Neural progenitor cell (in vitro differentiated cells): ENCODE measurements at places on chromosomes 5 and 9. TPM values are rescaled to one million over a fixed set of nuclear protein-coding genes. Genes with fewer than 3 reads are reported as not detected.

GRCh38 chr9:127612939-127613582, 984 bp downstream of the STXBP1 start:
- DNase-seq, result peak; percentile 72

DNA sequence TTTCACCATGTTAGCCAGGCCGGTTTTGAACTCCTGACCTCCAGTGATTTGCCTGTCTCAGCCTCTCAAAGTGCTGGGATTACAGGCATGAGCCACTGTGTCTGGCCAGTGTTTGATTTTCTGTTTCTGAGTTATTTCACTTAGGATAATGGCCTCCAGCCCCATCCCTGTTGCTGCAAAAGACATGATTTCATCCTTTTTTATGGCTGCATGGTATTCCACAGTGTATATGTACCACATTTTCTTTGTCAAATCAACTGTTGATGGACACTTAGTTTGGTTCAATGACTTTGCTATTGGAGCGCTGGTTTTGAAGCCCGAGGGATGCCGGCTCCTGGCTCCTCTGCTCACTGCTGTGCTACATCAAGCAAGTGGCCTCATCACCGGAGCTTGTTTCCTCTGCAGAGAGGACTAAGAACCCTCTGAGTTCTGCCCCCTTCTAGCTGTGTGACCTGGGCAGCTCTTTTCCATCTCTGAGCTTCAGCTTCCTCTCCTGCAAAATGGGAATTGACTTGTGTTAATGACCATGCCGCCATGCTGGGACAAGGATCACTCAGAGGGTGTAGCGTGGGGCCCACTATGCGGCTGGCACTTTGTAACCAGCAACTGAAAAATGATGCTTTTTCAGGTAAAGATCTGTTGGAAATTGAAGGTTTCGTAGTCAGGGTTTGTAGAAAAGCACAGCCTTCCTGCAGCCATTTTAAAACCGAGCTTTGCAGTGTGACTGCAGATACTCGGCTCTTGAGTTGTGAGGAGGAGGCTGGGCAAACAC, 4.6 kb upstream of the NEURL1B start:
- no peak for DNase-seq

DNA sequence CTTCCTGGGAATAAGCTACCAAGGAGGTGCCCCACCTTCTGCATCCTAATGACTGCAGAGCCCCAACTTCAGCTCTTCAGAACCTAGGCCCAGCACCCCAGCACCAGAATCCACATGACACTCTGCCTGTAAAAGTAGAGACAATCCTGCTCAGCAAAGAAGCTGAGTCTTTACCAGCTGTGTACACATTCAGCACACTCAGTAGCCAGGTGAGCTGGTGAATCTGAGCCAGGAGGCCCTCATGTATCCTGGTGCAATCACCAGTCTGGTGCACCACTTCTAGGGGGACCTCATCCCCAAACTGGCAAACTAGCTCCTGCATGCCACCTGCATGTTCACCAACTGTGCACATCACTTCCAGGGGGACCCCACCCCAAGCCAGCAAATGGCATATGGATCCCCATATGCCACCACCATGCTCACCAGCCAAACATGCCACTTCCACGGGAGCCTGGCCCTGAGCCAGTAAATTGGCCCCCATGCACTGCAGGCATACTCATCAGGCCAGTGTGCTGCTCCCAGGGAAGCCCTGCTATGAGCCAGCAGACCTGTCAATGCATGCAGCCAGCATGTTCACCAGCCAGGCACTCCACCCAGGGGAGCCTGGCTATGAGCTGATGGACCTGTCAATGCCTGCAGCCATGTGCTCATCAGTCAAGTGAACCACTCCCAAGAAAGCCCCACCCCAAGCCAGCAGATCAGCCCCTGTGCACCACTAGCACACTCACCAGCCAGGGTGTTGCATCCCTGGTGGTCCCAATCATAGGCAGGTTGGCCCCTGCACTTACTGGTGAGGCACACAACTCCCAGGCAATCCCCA, 15.6 kb upstream of the BTNL9 start:
- DNase-seq, result no peak

DNA sequence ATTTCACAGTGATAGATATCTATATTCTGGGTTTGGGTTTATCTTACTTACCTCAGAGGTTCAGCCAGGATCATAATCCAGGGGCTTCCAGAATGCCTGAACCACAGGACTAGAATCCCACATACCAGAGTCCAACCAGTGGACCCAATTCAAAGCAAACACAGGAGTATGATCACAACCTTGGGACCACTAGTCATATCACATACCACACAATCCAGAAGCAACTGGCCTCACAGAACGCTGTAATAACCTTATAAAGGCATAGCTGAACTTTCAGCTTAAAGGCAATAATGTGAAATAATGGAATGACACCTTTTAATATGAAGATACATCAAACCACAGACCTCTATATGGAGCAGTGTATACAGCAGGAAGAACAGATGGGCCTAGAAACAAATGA, 25.3 kb downstream of the RAPGEF6 start:
- DNase-seq, result no peak

- DNase-seq, result no peak
These were observed 121.8 kb downstream of the NSG2 start for GRCh38 chr5:174167080-174167910.

- DNase-seq, result peak; percentile 39
These were observed 49.1 kb upstream of the VPS13A start for GRCh38 chr9:77128125-77128789.

The SOX30 gene
- 0.06 and 0.17 TPM in 2 replicates for total RNA-seq

DNA sequence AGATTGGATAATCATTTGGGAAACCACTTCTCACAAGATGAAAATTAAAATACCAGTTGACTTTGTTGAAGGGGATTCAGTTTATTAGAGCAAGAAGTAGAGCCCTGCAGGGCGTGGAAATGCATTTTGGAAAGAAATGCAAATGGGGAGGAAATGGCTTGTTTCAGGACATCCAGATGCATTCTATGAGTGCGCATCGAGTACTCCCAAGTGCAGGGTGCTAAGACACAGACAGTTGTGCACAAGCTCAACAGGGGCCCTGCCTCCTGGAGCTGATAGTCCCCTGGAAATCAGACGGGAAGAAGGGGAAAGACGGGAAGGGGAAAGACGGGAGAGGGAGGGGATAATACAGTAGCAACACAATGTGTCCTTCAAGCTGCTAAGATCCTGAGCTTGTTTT, 64.0 kb downstream of the NSUN2 start:
- no peak for DNase-seq

- no peak for DNase-seq
These were observed 157.5 kb upstream of the IER5L start for GRCh38 chr9:129335464-129336129.

DNA sequence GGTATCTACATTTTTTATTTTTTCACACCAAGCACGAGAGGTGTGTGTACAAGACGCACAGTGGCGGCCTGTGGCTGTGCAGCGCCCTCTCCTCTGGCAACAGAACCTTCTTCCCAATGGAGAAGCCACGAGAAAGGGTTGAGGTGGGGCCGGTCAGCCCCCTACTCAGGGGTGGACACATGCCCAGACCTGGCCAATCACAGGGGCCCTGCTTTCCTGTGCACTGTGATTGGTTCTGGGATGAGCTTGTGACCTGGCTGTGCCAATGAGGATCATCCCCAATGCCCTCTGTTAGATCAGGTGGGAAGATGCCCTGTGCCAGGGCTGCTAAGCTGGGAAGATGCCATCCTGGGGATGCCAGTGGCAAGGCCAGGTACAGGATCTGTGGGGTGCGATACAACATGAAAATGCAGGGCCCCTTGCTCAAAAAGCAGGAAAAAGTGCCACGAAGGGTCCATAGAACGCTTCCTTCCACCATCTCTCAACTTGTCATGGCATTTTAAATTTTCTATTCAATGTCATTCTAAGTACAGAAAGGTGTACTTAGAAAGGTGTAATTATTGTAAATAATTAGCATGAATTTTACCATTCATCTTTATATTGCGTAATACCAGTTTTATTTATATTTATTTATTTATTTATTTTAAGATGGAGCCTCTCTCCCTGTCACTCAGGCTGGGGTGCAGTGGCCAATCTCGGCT, 15.4 kb downstream of the IER5L start:
- no peak for DNase-seq

DNA sequence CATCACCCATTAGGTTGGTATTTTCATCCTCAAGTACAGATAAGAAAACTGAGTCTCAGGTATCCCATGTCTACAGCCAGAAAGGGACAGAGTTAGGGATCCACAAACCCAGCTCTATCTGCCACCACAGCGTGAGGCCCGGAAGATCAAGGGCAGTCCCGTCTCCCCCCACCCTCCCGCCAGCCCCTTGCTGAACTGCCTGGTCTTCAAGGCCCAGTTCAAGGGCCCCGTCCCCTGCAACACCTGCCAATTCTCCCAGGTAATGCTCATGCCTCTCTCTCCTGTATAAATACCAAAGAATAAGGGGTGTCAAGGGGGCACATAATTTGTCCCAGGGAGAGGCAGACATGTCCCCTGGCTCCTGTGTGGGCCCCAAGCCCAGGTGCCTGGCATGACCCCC, 50.7 kb downstream of the AK8 start:
- no peak for DNase-seq

The FYB1 gene
- not detected in 2 replicates for total RNA-seq

DNA sequence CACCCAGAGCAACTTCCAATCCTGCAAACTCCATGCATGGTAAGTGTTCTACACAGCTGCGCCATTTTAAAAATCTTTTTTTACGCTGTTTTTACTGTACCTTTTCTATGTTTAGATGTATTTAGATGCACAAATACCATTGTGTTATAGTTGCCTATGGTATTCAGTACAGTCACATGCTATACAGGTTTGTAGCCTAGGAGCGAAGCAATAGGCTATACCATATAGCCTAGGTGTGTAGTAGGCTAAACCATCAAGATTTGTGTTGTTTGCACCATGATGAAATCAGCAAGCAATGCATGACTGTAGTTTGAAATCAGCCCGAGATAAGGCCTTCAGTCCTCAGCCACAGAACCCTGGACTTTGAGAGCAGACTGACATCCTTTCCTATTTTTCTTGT, 101.2 kb downstream of the LIX1 start:
- no peak for DNase-seq

DNA sequence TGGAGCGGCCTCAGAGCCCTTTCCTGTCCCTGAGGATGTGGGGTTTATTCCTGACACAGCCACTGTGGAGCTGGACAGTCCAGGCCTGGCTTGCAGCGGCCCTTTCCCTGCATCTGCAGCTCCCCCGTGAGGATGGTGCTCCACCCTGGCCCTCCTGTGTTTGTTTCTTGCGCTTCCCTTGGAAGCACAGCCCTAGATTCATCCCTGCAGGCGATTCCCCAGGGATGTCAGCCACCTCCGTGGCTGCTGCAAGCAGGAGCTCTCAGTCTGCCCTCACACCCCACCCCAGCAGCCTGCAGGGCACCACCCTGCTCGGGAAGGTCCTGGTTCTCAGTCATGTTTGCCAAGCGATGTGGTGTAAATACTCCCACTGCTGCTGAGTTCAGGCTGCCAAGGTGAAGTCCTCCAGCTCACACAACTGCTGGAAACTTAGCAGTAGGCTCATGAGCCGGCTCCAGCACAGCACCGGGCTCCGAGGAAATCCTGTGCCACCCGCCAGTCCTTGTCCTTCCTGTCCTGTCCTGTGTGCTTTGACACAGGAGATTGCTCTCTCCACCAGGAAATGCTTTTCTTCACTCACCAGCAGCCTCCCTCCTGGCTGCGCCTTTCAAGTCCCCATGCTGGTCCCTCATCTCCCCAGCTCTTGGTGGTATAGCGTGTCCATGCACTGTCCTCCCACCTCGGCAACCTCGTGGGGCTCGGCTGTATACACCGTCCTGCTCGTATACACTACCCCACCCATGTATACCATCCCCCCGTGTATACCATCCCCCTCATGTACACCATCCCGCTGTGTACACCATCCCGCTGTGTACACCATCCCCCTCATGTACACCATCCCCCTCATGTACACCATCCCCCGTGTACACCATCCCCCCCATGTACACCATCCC, 16.2 kb downstream of the ROPN1L start:
- DNase-seq, result peak; percentile 49

The SLC6A7 gene
- not detected in 2 replicates for total RNA-seq

DNA sequence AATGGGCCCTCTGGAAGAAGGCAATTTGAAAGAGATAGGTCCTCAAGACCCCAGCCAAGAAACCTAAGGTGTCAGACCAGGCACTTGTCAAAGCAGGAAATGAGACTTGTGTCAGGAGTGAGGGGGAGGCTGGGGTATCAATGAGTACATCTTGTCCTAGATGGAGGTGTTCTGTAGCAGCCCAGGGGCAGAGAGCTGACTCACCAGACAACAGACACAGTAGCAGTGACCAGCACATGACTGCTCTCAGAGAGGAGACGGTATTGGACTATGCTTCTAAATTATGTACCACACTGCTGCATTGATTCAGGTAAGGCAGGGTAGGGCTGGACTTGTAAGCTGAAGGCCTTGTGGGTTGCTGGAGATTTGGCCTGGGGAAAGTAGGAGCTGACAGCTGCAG, 551.2 kb upstream of the KLF4 start:
- no peak for DNase-seq

DNA sequence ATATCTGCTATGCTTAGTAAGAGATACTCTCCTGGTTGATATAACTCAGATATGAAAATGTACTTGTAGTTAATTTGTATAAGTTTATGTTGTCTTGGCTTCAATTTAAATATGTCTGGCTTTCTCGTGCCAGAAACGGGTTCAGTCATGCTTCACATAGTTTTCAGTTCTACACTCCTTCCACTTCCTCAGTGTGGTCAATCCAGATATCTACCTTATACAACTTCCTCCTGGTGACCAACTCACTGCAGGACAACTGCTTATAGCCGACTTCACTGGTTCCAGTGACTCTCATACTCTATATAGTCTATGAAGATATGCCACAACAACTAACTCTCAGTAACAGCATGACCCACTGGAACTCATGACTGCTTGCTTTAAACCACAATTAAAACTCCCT, 690.4 kb downstream of the SLCO4C1 start:
- no peak for DNase-seq

GRCh38 chr5:6218116-6218515, 160.2 kb downstream of the MED10 start:
- no peak for DNase-seq

The SIL1 gene
- 5.5 and 9.7 TPM in 2 replicates for total RNA-seq

- DNase-seq, result no peak
These were observed 10.8 kb upstream of the DCP2 start for GRCh38 chr5:112965733-112966306.

DNA sequence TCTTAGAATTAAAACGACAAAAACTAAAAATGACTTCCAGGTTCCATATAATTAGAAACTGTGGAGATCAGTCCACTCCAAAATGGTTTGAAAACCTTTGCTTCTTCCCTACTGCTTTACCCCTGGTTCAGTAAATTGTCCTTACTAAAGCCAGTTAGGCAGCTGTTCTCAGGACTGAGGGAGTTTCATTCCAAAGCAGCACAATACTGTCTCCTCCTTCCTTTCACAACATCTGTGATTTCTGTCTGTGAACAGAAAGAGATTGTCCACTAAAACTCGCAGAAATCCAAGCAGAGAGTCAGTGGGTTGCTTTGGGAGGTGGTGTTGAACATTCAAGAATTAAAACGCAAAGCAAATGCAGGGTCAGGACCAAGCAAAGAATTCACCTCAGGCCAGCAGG, 740.8 kb upstream of the ZNF608 start:
- DNase-seq, result peak; percentile 30
